Aortic smooth muscle cell (primary cell): ENCODE measurements at places on chromosomes 2 and 18. TPM values are rescaled to one million over a fixed set of nuclear protein-coding genes. Genes with fewer than 3 reads are reported as not detected.

GYPC gene
- 83.0 and 83.9 TPM in 2 replicates for total RNA-seq

AP1S3 gene
- 22.6 and 28.7 TPM in 2 replicates for total RNA-seq

LCT gene
- not detected in 2 replicates for total RNA-seq

UGT1A5 gene
- not detected in 2 replicates for total RNA-seq

IL1B gene
- 0.50 and 0.53 TPM in 2 replicates for total RNA-seq

MOCOS gene
- 1.4 and 2.9 TPM in 2 replicates for total RNA-seq

LINC00305 gene
- not detected in 2 replicates for total RNA-seq

ARMC9 gene
- 97.6 and 158 TPM in 2 replicates for total RNA-seq

KRTCAP3 gene
- 0.13 and 0.37 TPM in 2 replicates for total RNA-seq

ALPG gene
- total RNA-seq: not detected in 2 replicates

IL36G gene
- total RNA-seq: not detected in 2 replicates

CPO gene
- 0.12 and 0.13 TPM in 2 replicates for total RNA-seq

CRYGD gene
- not detected in 2 replicates for total RNA-seq

UGT1A3 gene
- not detected in 2 replicates for total RNA-seq

AQP4 gene
- not detected in 2 replicates for total RNA-seq

FAM124B gene
- 2.1 and 3.6 TPM in 2 replicates for total RNA-seq

NAT8 gene
- total RNA-seq: not detected in 2 replicates
